ENCODE measurements at places on chromosomes 11 and 22.

- no peak for DNase-seq
Measured at GRCh38 chr11:67062526-67063373, 6.1 kb downstream of the RHOD start.

- no peak for DNase-seq
Measured at GRCh38 chr22:19893363-19893762, 38.7 kb upstream of the GNB1L start.

- no peak for DNase-seq
Measured at GRCh38 chr11:76135491-76135890, 70.8 kb downstream of the WNT11 start.

GRCh38 chr22:23192133-23192532, 11.8 kb downstream of the BCR start:
- no peak for DNase-seq

- no peak for DNase-seq
Measured at GRCh38 chr11:14861680-14862079, 30.4 kb downstream of the CYP2R1 start.

DNA sequence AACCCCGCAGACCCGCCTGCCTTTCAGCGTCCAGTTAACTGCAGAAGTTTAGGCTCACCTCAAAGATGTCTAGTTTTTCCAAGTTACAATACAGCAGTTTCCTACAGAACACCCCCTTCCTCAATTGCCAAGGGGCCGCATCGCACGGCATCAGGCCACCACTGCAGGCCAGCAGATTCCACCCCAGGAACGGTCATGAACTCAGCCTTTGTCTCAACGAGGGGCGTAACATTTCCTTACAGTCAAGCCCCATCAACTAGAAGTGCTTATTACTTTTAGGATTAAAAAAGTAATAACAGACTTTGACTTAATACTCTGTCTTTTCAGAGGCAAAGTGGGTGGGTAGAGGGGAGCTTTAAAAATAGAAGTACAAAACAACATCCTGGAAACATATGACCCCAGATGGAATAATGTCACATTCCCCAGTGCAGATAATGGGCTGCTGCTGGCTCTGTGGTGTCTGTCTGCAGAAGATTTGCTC, 36.3 kb downstream of the PPP2R1B start:
- no peak for DNase-seq

DNA sequence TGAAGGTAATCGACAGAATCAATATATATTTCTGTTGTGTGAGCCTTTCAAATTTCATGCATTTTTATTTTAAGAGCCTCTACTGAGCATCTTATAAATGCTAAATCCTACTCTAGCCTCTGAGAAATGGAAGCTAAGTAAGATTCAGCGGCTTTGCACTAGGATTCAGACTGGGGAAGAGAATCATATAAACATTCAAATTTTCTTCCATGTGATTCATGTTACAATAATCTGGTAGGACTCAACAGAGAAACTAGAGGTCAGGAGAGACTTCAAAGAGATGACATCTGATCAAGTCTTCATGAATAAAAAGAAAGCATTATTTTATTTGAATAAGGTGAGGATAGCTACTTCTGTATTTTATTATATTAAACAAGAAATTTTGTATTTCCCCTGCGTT, 538.9 kb downstream of the DLG2 start:
- no peak for DNase-seq

- peak; percentile 98 for DNase-seq
Measured at GRCh38 chr11:63427971-63428508, 58.5 kb downstream of the SLC22A9 start.

DNA sequence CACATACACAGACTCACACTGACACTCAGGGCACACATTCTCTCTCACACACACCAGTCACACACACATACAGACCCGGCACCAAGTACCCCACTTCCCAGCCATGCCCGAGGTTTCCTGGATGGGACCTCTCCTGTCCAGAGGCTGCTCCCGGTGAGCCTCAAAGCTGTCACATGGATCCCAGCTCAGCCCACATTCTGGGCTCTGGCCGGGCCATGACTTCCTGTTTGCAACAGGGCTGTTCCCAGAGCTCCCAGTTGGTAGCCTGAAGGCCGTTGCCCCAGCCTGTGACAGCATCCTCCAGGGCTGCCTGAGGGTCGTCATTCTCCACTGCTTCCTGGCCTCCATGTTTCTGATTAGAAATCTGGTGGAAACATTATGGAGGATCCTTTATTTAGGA, 14.6 kb upstream of the CYP2D6 start:
- no peak for DNase-seq
